ENCODE measurements at places on chromosomes 11 and 22. TPM values are rescaled to one million over a fixed set of nuclear protein-coding genes. Genes with fewer than 3 reads are reported as not detected.

GRCh38 chr22:42919199-42919598 is 62.1 kb upstream of the ARFGAP3 start:
- DNase-seq, result no peak

SF3B2 gene
- 256 TPM for polyA plus RNA-seq

- DNase-seq, result no peak
Measured at GRCh38 chr11:32584921-32585320, 1.3 kb downstream of the EIF3M start.

- no peak for DNase-seq
Measured at GRCh38 chr11:128151780-128152179, 435.6 kb downstream of the ETS1 start.

DNA sequence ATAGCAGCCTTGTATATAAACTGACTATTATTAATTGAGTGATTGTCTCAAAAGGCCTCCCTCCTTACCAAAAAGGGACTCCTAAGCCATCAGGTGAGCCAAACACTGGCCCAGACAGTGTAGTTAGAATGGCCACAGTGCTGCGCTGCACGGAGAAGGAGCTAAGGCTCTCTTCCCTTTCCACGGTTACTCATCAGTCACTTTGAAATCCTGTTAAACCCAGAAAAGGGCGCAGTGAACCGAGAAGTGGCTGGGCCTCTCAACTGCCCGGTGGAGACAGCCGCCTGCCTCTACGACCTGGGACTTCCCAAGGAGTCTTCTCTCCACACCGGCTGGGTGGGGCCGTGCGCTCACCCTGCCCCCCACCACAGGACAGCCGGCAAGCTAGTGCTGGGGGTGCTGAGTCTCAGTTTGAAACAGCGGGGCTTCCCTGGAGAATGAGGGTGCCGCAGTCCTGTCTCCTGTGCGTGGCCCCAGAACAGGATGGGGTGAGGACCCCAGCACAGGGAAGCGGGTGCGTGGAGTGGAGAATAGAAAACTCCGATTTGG is 1.3 kb downstream of the MYH9 start:
- no peak for DNase-seq

- no peak for DNase-seq
Measured at GRCh38 chr11:123158033-123159003, 36.7 kb downstream of the CLMP start.

DNA sequence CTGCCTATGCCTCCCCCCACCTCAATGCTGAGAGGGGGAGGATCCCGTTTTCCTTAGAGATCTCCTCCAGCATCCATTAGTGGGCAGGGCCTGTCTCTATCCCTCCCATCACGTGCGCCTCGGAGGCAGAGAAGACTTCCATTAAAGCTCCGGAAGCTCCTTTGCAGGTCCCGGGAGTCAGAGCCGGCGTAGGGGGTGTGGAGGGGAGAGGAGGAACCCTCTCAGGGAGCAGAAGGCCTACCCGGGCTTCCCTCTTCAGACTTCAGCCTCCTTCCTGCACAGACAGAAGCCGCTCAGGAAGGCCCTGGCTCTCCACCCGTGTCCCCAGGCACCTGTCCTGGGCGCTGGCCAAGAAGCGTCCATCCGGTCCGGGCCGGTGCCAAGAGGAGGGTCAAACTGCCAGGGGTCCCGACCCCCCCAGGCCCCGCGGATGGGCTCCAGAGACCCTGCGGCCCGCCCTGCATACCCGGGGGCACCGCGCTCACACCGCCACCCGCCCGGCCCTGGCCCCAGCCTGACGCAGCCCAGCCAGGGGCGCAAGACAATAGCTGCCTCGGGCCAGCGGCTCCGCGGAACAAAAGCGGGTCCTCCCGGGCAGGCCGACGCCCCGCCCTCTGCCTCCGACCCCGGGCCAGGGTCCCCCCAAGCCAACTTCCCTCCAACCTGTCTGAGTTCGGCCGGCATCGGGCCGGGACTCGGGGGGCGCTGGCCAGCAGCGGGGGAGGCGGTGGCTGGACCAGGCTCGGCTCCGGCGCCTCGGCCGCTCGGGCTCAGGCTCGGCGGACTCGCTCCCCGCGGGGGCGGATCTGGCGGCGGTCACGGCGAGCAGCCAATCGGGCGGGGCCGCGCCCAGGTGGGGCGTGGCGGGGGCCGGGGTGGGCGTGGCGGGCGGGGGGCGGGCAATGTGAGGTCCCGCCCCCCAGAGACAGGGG is 29.9 kb downstream of the ARVCF start:
- no peak for DNase-seq

OR5AK2 gene
- polyA plus RNA-seq, result 0.12 TPM

GRCh38 chr22:31185056-31185455 is 25.1 kb downstream of the RNF185 start:
- no peak for DNase-seq

- DNase-seq, result no peak
Measured at GRCh38 chr22:49958931-49959781, 1.4 kb upstream of the PIM3 start.

KRTAP5-1 gene
- not detected for polyA plus RNA-seq

DNA sequence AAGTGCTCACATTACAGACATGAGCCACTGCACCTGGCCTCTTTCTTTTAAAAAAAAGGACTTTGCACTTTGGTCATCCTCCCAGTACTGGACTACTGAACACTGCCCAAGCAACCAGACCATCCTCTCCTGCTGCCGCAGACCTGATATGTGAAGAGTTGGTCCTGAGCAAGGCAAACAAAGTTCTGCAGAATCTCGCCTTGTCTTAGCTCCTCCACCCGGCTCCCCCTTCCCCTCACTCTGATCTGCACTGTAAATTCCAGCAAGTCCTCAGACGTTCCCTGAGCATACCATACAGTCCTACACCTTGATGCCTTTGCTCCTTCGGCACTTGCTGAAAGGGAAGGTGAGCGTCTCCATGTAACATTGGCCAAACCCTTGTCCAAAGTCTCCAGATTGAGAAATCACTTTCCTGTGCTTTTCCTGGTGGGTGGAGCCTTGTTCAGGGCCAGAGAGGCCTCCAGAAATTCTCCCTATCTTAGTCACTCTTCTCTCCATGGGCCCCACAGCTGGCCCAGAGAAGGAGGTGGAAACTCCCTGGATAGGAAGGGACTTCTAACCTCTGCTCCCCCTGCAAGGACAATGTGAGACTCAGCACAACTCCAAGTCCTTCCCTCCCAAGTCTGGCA is 47.0 kb upstream of the TIMP3 start:
- DNase-seq, result no peak

GRCh38 chr11:134916421-134917213 is 504.6 kb upstream of the B3GAT1 start:
- no peak for DNase-seq

GRCh38 chr11:75697906-75698581 is 19.6 kb upstream of the MOGAT2 start:
- no peak for DNase-seq

- no peak for DNase-seq
Measured at GRCh38 chr11:17954395-17955252, 58.2 kb downstream of the SERGEF start.

FOSL1 gene
- not detected for polyA plus RNA-seq

DNA sequence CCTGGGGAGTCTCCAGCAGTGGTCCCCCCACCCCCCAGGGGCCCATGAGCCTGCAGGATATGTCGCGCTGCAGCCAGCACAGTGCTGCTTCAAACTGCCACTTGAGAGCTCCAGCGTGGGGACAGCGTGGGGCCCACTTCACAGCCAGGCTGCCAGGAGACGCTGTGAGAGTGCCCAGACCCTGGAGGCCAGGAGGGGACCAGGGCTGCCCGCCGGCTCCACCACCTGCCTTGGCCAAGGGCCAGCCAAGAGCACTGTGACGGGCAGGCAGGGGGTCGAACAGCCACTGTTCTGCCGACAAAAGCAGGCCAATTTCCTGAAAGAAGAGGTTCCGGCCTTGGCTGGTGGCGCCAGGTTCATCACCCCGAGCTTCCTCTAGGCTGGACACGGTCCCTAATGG is 60.2 kb downstream of the FLRT1 start:
- no peak for DNase-seq

GRCh38 chr22:42791721-42792452 is 65.2 kb downstream of the ARFGAP3 start:
- DNase-seq, result no peak

F2 gene
- 0.21 TPM for polyA plus RNA-seq

DNA sequence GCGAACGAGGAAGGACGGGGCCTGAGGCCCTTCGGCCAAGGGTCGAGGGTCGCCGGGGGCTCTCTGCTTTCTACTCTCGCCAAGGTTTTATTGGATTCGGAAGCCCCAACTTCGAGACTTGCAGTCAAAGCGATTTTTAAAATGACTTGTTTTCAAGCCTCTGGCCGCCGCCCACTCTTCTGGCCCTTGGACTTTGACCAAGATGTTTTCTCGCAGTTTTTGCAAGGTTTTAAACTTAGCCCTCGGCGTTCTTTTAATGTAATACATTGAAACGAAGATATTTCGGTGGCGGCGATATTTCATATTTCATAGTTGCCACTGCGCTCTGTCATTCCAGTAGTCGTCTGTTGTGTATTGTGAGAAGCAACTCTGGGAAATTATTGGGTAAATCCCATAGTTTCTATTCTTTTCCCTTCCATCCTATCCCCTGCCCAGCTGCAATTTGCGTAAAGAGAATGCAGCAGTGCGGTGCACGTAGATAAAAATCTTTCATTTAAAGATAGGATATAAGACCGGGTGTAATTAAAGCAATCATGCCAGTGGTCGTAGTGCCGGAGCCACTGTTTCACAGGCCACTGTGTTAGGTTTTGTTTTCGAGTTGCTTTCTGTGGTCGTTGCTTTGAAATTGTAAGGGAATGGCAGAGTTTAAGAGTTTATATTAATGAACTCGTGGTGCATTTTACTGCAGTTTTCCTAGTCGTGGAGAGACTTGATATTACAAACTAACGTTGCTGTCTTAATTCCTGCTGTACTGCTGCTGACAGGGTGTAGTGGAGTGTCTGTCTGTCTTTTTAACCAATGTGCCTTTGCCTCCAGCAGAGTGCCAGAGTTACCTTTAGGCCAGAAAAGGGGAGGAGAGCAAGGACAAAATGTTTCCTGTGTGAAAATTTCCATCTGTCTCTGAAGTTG is 702 bp downstream of the BIRC2 start:
- peak; percentile 38 for DNase-seq

- DNase-seq, result no peak
Measured at GRCh38 chr11:117573326-117573725, 223.7 kb downstream of the DSCAML1 start.

MOGAT2 gene
- 0.69 TPM for polyA plus RNA-seq

TEF gene
- 16.0 TPM for polyA plus RNA-seq

CCDC116 gene
- 0.22 TPM for polyA plus RNA-seq

DNA sequence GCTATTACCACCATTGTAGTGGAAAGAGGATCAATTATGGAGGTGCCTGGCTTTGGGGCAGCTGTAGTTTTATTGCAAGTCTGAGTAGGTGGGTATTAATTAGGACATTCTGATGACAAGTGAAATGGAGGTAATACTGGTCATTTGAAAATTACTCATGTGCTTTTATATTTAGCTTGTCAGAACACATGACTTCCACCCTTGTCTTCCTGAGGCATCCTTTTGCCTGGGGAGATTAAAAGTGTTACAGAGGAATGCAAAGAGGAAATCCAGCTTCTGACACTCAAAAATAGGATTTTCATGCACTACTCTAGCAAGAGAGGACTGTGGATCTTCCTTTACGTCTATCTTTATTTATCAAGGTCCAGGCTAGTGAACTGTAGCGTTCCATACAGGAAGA is 44.7 kb upstream of the CAPRIN1 start:
- DNase-seq, result no peak

DNA sequence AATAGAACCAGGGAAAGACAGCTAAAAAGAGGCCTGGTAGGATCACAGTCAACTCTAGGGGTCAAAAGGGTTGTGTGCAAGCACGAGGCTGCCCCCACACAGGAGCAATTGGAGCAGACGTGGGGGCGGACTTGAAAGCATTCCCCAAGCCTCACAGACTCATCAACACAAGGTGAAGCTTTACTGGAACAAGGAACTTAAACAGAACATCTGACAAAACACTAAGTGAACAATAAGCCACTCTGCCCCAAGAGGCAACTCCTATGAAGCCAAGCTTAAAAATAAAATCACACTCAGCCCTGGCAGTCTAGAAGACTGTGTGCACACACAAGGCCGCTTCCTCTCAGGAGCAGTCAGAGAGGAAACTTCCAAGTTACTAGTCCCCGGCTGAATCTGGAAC is 32.2 kb upstream of the TEAD1 start:
- DNase-seq, result no peak

ADAMTS8 gene
- polyA plus RNA-seq, result 2.8 TPM

DNA sequence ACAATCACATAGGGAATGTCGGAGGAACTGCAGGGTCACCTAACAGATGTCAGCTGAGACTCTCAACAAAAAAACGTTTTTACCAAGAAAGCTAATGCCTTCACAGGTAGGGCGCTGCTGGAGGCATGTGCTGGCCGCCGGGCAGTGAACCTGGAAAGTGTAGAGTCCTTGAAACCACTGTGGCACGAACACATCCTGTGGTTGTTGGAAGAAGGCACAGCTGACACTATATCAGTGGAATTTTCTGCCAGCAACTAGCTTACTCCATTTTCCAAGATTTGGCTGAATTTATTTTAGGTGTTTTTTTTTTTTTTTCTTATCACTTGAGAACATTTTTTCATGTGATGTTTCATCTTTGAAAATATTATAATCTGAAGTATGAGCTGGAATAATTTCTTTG is 14.2 kb downstream of the TRMU start:
- no peak for DNase-seq

ENTHD1 gene
- not detected for polyA plus RNA-seq

COX8A gene
- polyA plus RNA-seq, result 245 TPM

GRCh38 chr11:114044042-114044871 is 15.3 kb upstream of the ZBTB16 start:
- no peak for DNase-seq

GRCh38 chr11:90798769-90799168 is 575.9 kb upstream of the CHORDC1 start:
- no peak for DNase-seq

DNA sequence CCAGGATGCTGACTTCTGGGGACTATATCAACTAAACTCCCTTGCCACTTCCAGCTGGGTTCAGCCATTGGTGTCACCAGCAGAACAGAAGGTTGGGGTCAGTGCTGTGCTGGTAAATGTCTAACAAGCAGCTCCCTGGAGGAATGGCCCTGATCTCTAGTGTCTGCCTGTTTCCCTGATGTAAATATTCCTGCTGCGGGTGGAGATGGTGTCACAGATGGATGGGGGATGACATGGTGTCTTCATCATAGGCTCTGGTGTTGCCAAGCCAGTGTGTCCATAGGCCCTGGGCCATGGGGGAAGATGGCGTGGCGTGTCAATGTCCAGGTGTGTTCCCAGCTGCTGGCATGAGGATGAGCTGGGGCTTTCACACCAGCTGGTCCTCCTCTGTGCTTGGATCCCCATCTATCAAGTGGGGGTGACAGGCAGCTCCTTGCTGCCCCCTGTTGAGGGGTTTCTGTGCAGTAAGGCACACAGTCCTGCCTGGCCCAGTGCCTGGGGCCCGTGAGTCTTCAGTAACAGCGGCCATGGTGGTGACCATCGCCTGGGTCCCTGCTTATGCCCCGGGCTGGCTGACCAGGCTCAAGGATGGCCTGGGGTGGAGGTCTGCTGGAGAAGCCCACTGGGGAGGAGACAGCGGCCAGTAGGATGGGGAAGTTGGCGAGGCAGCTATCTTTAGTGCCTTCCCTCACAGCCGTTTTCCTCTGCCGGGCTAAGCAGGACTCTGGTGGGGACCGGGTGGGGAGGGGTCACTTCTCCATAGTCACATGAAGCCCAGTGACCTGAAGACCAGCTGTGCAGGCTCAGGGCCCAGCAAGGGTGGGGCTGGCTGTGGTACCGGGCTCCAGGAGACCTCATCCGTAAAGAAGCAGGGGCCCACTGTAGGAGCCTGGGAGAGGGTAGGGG is 12.7 kb downstream of the RPL3 start:
- DNase-seq, result no peak

GRCh38 chr22:48277868-48278581 is 1515.6 kb downstream of the TBC1D22A start:
- DNase-seq, result no peak

- DNase-seq, result no peak
Measured at GRCh38 chr11:61080986-61081590, 21.2 kb upstream of the CD5 start.

Measured in right renal cortex interstitium (tissue), 3 donors.